Renal pelvis (tissue), 12 donors: ENCODE measurements at places on chromosomes 5 and 9.

- DNase-seq: no peak
Measured at GRCh38 chr5:170338291-170338690, 40.7 kb upstream of the LCP2 start.

DNA sequence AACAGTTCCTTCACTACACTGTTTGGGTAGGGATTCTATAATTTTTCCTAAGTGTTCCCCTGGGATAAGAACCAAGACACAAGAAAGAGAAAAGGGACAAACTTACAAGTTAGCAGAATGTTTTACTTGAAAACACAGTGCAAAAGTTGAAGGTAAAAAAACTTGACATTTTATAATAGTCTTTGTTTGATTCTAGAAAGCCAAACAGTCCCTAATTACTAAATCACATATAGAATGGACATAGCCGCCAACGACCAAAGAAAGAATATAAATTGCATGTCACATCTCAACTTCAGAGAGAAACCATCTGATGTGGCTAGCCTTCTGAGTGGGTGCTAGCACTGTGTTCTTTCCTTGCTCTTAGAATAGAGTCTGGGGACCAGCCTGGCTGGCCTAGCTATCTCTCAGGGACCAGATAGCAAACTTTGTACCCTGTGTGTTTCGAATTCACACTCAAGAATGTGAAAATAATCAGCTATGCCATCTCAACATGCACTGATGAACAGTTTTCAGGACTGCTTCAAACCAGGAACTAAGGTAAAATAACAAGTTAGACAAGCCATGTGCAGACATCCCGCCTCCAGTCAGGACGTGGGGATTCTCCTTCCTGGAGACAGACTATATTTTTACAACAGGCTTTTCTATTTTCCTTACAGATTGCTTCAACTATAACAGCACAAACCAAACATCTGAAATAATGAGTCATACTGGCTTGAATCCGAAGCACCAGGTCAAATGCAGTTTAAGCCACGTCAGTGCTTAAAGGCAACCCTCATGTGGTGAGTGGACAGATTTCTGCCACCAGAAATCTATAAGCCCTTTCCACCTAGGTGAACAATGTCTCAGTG is 53.7 kb downstream of the LHFPL2 start:
- peak; percentile 79 for DNase-seq

GRCh38 chr5:56569076-56569475 is 246.3 kb upstream of the MAP3K1 start:
- DNase-seq: no peak

DNA sequence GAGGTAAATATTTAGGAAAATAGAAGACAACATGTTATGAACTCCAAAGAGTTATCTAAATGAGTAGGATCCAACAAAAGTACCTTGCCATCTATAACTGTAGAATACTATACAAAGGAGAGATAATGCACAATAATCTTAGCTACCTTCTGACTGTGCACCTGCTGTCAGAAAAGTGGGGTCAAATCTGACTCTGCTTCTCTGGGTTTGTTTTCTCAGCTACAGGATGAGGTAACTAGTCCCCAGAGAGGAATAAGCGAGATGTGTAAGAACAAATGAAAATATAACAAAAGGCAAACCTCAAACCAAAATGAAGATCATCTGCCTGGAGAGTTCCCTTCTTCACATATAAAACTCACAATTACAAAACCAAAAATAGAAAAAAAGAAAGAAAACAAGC is 204.8 kb downstream of the DCP2 start:
- DNase-seq: no peak

DNA sequence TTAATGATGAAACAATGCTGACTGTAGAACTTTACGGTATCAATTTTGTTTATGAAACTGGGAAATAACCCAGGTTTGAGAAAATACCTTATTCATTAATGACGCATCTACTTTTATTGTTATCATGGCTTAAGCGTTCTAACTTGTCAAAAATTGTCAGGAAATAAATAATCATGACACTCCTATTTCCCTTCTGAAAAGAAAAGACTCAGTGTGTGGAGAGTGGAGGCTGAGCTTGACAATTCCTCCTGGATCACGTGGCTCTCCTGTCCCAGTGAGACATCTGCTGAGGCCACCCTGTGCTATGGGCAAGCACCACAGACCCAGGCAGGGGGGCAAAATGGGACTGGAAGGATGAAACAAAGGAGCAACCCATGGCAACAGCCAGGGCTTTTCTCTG is 466.4 kb downstream of the ZNF608 start:
- no peak for DNase-seq

DNA sequence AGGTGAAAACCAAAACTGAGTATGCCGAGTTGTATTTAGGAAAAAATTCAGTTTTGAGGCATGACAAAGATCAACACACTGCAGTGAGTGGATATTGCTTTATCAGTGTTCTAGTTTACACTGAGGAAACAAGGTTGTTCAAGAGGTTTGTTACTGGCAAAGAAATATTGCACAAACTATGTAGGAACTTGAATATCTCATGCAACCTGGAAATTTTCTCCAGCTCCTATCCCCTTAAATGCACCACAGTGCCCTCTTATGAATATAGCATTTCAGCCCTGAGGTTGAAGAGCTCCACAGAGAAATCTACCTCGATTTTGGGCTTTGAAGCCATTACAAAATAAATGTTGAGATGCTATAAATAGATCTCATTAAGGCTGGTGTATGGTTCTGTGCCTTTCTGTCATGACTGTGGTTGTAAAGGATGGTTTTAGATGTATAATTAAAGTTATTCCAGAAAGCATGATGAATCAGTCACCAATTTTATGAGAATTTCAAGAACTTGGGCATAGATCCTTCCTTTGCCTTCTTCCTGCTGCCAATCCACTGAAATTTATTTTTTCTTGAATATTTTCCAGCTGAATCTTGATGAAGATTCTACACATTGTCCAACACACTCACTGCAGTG is 159.3 kb downstream of the SPATA31D1 start:
- no peak for DNase-seq

- DNase-seq: no peak
Measured at GRCh38 chr5:83777856-83778255, 57.2 kb upstream of the HAPLN1 start.

DNA sequence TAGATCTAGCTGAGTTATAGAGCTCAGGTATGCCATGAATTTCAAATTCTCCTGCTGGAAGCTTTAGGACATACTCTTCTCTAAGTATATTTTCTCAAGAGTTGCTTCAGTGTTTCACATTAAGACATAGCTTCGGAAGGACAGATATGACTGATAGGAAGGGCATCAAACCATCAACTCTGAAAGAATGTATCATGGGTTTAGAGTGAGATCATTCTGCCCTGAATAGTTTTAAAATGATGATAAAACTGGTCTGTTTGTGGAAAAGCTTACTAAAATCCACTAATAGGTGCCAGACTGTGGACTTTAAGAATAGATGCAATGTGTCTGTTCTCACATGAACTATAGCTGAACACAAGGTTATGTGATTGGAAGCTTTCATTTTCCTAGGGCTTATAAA is 8.4 kb downstream of the SPEF2 start:
- DNase-seq: no peak

DNA sequence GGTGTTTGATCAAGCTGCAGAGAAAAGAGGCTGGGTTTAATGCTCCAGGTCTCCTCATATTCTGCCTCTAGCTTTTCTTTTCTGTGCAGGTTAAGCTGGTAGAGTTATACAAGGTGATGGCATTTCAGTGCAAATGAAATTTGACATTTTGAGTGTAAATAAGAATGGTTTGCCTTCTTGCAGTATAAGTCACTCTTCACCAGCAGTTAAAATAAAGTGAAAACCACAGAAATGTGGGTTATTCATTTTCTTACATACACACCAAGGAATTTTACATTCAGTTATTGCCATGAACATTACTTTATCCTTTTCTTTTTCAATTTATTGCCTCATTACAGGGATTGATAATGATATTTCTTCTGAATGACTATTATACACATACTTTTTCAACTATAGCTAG is 337.5 kb upstream of the PCSK5 start:
- no peak for DNase-seq

DNA sequence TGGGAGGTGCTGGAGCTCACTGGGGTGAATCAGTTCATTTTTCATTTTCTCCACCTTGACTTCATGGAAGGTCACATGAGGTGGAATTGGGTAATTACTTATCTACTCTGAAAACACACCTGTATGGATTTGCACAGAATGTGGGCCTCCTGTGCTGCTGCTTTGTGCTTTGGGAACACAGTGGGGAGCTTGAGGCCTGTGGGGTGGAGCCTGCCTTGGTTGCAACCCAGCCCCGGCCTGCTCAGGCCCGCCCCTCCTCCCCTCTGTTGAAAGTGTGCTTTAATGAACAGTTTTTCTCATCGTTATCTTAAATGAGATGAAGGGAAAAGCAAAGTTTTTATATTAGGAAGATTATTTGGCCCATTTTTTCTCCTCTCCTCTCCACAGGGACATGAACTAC is 28.5 kb upstream of the DMRT3 start:
- no peak for DNase-seq

DNA sequence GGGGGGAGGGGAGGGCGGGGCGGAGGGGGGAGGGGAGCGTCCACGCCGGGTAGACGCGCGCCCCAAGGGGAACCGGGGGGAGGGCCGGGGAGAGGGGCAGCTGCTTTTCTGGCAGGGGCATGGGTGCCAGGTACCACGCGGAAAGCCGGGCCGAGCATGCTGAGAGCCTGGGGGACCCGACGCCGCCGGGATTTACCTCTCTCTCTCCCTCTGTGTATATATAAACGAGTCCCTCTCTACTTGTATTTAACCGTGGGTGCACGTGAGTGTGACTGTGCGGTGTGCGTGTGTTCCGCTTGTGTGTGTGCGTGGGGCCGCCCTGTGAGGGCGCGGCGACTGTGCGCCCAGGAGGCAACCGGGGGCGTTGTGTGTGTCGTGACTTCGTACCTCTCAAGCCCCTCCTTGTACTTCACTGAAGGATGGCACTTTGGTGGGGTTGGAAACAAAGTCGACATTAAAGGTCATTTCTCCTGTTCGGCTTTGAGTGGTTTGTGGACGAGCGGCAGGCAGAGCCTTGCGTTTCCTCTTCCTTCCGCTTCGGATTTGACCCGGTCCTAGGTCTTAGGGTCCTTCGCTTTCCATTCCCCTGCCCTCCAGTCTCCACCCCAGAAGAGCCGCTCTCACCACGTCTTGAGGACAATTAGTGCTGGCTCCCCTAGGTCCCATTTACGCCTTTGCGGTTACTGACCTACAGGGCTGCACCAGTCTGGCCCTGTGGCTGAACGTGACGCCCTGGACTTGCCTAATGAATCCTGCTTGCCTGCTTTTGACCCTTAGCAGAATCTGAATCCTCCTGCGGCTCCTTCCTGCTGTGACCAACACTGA is 36.2 kb upstream of the TTC1 start:
- no peak for DNase-seq

- DNase-seq: no peak
Measured at GRCh38 chr9:6894135-6894534, 136.4 kb downstream of the KDM4C start.

DNA sequence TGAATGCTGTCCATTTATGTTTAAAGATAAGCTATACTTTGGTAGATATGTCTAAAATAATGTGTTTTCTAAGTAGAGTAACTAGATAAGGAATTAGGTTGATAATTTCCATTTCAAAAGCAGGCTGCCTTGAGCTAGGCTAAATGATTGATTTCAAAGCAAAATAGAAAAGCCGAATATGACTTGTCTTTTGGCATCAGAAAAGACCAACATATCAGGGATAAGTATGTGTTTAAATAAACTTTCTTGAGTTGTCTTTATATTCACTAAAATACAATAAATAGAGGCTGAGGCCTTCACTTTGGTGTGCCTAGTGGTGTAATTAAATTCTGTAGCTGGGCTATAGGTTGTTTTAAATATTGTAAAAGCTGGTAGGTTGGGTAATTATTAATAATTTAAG is 569.0 kb downstream of the TAF11L14 start:
- no peak for DNase-seq
